Mesendoderm (in vitro differentiated cells): ENCODE measurements at places on chromosomes 3 and 15.

DNA sequence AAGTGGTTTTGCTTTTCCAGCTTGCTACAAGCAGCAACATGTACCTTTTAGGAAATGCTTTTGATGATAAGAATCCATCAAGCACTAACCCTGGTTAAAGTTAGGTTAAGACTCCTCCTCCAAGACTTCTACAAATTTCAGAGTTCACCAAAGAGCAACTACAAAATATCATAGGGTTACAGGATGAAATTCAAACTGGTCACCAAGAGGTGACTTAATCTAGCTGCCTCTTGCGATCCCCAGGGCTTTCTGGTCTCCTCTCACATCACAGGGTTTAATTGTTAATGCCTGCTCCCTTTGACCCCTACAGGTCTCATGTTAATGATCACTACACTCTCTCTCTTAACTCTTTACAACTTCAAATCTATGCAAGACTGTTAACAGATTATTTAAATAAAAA is 66.5 kb downstream of the DPH6 start:
- H3K4me1 ChIP-seq = peaks cover 2% of the 10 kb centered on the region
- no peak overlapping the region for H3K4me3 ChIP-seq

DNA sequence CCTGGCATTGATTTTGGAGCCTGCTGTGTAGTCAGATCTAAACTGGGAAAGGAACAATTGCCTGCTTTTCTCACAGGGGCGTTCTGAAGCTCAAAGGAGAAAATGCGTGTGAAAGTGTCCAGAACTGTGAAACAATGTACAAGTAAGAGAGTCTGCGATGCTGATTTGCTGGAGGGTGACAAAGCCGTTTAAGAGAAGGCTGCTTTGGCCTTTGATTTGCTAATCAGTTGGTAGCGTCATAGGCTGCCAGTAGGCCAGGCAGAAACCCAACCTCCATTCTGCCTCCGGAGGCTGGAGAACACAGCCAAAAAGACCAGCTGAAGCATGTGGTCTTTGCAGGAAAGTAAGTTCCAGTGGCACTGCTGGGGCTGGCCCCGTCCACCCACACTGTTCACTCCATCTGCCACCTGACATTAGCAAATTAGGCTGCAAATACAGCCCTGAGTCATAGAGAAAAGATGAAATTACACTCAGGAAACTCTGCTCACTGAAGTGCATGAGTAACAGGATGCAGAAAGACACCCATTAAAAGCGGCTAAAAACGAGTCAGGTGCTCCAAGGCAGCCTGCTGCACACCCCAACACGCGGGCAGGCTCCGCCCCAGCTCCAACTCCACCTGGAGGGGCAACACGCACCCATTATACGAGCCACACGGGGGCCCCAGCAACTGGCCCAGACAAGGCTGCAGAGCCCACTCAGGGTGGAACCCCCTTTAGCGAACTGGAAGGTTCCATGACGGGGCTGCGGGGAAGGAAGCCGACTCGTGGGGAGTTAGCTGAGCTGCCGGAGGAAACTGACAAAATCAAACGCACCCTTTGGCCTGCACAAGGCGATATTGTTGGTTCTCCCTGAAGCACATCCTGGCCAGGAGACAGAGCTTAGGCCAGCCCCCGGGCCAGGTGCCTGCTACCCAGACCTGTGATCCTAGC is 31.6 kb downstream of the ZDHHC19 start:
- H3K27me3 ChIP-seq = no peaks in the 10 kb centered on the region
- no peaks in the 10 kb centered on the region for H3K36me3 ChIP-seq
- DNase-seq = peak; percentile 52
- no peaks in the 10 kb centered on the region for H3K4me1 ChIP-seq
- no peak overlapping the region for H3K4me3 ChIP-seq

DNA sequence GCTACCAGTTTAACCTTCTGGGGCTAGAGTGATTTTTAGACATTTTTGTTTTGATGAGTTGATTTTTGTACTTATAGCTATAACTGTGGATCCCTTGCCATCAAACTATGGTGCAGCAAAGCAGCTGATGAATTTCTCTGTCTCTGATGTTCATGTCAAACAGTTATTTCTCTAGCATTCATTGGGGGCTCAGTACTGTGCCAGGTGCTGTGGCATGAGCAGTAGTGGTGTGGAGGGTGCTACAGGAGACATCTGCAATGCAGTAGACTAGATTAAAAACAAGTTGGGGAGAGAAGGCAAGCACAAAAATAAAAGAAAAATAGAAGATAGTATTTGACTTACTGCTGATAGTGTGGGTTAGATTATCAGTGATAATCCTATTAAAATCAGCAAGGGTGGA is 95.3 kb downstream of the AKAP13 start:
- H3K4me3 ChIP-seq = no peak overlapping the region
- H3K36me3 ChIP-seq = no peaks in the 10 kb centered on the region
- no peaks in the 10 kb centered on the region for H3K27me3 ChIP-seq

DNA sequence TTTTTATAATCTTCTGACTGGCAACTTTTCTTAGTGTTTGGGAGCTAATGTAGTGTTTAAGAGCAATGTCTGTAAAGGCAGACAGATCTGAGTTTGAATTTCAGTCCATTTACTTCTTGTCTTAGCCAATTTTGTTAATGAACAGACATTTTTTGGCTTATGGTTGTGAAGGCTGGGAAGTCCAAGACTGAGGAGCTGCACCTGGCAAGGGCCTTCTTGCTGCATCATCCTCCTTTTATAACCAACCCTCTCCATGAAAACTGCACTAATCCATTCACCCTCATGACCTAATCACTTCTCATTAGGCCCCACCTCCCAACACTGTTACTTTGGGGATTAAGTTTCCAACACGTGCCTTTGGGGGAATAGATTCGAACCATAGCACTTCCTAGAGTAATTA is 164.5 kb downstream of the GAP43 start:
- no peaks in the 10 kb centered on the region for H3K36me3 ChIP-seq
- H3K27me3 ChIP-seq = no peaks in the 10 kb centered on the region
- DNase-seq = no peak
- no peak overlapping the region for H3K4me3 ChIP-seq
- no peak overlapping the region for H3K27ac ChIP-seq
- H3K4me1 ChIP-seq = no peaks in the 10 kb centered on the region

DNA sequence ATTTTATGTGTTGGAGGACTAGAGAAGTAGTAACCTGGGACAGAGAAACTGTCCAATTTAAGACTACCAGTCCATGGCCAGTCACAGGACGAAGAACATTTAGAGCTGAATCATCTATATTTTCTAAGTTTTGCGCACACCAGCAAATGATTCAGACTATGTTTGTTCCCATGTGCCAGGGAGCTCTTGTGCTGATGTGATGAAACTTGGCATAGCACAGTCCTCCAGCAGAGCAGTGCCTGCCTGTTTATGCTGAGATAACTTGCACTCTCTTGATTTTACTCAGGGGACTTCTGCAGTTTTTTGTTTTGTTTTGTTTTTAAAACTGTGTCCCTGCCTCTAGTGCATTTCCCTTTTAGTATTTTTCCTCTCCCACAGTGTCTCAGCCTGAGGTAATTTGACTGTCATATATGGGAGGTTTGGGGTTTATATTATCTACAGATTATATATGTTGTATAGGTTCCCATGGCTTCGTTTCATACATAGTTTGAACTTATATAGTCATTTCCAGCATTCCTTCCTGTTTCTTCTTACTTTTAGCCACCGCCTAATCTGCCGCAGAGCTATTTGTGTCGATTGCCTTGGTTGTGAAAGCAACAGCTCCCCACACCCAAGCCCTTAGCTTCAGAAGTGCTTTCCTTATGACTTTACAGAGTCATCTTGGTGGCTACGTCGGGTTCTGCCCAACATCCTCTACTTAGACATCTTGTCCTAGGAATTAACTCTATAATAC is 45.5 kb downstream of the PPM1L start:
- no peak overlapping the region for H3K4me3 ChIP-seq
- no peak for DNase-seq

GRCh38 chr3:39013289-39013688 is 38.5 kb downstream of the SCN11A start:
- no peak overlapping the region for H3K27ac ChIP-seq
- peaks cover 2% of the 10 kb centered on the region for H3K27me3 ChIP-seq

DNA sequence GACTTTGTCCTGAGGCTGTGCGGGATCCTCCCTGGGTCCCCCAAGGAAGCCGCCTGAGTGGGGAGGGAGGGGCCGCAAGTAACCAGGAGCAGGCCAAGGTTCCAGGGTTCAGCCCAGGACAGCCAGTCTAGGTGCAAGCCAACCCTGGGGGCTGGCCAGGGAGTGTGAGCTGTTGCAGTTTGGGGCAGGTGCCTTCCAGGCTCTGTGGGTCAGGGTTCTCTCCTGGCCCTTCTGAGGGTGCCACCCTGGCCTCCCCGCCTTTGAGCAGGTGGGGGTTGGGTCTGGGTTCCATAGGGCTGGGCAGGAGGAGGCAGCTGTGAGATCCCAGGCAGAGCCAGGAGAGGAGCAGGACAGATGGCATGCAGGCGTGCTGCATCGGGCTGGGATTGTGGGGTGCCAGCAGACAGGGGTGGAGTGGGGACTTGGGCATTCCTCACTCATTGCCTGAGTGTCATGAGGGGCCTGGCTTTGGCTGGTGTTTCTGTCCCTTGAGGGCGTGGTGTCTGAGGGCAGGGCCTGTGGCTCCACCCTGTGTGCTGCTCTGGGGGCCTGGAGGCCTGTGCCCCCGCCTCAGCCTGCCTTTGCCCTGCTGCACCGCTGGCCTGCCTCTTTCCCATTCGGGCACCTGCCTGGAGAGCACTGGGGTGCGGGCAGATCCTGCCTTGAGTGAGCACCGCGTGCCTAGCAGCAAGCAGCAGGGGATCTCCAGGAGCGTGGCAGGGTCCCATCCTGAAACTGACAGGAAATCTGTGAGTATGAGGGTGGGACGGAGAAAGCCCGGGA is 18.4 kb downstream of the KLF13 start:
- no peaks in the 10 kb centered on the region for H3K27me3 ChIP-seq
- H3K27ac ChIP-seq = no peak overlapping the region
- H3K36me3 ChIP-seq = no peaks in the 10 kb centered on the region
- H3K4me1 ChIP-seq = no peaks in the 10 kb centered on the region
- H3K4me3 ChIP-seq = no peak overlapping the region

DNA sequence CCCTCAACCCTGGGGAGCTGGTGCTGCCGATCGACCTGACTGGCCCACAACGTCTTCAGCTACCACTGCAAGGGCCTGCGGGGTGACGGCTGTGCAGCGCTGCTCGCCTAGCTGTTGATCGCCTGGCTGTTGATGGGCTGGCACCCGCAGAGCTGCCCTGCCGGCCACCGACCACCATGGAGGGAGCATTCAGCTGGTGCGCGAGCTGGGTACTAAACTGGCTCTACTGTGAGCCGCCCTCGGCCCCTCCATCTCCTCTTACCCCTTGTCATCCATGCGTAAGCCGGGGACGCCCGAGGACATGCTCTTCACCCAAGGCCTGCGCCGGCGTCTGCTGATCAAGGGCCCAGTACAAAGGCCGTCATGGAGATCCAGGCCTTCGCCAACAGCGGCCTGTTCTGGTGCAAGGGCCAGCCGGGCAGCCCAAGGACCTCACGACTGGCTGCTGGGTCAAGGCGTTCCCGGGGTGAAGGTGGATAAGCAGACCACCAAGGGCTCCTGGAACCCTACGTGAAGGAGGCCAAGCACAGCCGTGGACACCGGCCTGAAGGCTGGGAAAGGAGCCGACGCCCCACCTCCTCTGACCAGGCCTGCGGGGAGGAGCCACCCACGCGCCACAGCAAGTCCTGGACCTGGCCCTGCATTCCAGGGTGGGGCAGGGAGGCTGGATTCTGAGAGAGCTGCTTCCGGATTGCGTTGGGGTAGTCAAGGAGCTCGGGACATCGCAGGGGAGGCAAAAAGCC is 46.9 kb downstream of the SFMBT1 start:
- H3K4me1 ChIP-seq = no peaks in the 10 kb centered on the region
- peak; percentile 23 for DNase-seq
- no peak overlapping the region for H3K27ac ChIP-seq
- H3K27me3 ChIP-seq = no peaks in the 10 kb centered on the region

DNA sequence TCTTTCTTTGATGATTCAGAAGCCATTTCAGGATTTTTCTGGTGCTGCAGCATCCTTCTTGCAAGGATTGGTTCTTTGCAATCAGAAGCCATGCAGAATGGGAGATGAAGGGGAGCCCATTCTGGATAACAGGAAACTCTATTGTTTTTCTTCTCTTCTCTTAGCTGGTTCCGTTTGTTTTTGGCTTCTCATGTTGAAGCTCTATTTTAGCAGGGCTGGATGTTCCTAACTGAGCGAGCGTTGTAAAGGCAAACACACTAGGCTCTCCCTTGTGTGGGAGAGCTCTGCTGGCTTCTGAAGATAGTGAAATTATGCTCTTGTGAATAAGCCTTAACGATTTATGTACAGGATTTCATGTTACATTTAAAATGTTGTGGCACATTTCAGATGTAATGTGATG is 8.3 kb downstream of the CACNA1D start:
- H3K4me1 ChIP-seq = no peaks in the 10 kb centered on the region
- DNase-seq = no peak
- H3K36me3 ChIP-seq = no peaks in the 10 kb centered on the region
- H3K4me3 ChIP-seq = no peak overlapping the region
- H3K27ac ChIP-seq = no peak overlapping the region

GRCh38 chr3:138846262-138846791 is 11.6 kb upstream of the PIK3CB start:
- no peaks in the 10 kb centered on the region for H3K27me3 ChIP-seq
- peak overlapping the region; percentile 79 for H3K27ac ChIP-seq
- H3K4me1 ChIP-seq = peaks cover 9% of the 10 kb centered on the region

DNA sequence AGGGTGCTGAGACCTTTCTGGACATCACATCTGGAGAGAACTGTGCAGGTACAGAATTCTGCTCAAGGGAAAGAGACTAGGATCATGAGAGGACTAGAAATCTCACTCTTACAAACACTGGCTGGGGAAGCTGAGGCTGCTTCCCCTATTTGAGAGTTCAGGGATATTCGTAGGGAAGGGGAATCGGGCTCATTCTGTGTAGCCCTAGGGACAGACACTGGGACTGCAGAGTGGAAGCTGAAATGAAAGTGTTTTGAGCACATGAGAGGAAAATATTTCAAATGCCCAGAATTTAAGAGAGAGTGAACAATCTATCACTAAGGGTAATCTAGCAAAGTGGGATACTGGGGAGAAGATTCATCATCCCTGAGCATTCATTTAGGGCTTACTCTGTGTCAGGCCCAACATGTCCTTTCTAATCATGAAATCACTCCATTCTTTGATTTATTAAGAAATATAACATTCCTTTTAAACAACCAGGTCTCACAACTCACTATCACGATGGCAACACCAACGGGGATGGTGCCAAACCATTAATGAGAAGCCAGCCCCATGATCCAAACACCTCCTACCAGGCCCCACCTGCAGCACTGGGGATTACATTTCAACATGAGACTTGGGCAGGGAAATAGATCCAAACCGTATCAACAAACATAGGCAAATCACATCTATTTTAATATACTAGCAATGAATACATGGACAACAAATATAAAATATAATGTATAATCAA is 63.0 kb downstream of the CPN2 start:
- H3K36me3 ChIP-seq = no peaks in the 10 kb centered on the region
- peaks cover 2% of the 10 kb centered on the region for H3K4me1 ChIP-seq

- no peaks in the 10 kb centered on the region for H3K27me3 ChIP-seq
- H3K4me3 ChIP-seq = no peak overlapping the region
- no peak overlapping the region for H3K27ac ChIP-seq
- no peaks in the 10 kb centered on the region for H3K4me1 ChIP-seq
Observed at GRCh38 chr3:73399666-73400253, 225.0 kb downstream of the PDZRN3 start.

GRCh38 chr15:40990080-40990479 is 36.8 kb downstream of the CHAC1 start:
- no peak for DNase-seq
- H3K36me3 ChIP-seq = peaks cover 2% of the 10 kb centered on the region
- H3K4me1 ChIP-seq = no peaks in the 10 kb centered on the region
